Jurkat, Clone E6-1 (cell line): ENCODE measurements at places on chromosomes 7 and 10.
A peak's percentile ranks its signal among the peaks of the same experiment; 100 is the strongest.

- DNase-seq = no peak
These were observed 96.5 kb downstream of the ZMIZ1 start for GRCh38 chr10:79165070-79165778.

DNA sequence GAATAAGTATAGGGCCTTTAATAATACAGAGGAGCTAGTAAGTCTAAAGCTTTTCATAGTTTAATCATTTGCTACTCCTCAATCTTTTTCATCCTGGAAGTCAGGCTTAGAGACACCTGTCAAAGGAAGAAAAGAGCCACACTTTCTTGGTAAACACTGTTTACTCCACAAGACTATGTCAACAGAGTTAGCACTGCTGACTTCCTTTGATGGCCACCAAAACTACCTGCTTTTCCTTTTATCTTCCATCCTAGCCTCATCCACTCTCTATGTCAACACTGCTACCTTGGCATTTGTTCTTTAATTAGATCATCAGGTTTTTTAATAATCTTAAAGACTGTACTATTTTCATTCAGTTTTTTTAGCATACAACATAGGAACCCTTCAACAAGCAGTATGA, 106.2 kb downstream of the ELAPOR2 start:
- no peak for DNase-seq

DNA sequence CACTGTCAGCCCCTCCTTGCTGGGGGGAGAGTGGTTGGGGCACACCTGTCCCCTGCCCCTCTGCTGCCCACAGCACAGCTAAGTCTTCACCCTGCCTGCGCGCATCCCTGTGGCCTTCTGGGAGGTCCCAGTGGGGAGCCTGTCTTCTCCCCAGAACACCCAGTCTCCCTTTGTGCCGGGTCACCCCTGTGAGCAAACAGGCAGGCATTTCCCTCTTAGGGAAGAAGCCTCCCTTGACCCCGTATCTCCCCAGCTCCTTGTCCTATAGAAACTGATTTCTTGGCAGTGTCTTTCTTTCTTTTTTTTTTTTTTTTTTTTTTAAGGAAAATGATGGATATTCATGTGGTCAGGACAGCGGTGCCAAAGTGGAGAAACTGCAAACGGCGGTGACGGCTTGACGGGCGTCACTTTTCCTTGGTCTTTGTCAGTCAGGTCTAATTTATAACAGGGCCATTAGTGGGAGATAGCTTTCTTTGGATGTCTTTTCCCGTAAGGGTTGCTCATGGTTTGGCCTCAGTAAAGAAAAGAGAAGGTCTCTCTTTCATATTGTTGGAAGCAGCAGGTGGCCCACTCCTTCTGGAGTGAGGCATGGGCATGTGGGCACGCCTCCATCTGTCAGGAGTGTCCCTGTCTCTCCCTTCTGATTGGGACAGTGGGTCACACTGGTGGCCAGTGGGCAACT, 115.3 kb downstream of the NKX6-2 start:
- no peak for DNase-seq

DNA sequence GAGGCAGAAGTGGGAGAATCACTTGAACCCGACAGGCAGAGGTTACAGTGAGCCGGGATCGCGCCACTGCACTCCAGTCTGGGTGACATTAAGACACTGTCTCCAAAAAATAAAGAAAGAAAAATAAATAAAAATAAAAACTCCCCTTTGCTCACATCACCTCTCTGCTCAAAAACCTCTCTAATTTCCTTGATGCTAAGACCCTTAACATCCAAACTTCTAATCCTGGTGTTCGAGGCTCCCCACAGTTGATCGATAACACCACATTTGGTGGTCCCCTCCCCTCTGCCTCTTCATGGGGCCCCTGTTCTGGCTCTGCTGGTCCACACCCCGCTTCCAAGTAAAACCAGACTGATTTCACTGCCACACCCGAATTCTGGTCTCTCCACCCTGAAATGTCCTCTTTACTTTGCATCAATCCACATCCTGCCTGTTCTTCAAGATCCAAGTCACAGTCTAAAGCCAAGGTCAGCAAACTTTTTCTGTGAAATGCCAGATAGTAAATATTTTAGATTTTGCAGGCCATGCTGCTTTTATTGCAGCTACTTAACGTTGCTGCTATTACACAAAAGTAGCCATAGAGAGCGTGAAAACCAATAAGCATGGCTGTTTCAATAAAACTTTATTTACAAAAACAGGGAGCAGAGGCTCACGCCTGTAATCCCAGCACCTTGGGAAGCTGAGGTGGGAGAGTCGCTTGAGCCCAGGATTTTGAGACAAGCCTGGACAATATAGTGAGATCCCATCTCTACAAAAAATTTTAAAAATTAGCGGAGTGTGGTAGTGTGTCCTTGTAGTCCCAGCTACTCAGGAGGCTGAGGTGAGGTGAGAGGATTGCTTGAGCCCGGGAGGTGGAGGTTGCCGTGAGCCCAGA, 11.8 kb downstream of the MOSPD3 start:
- DNase-seq = no peak

GRCh38 chr7:39589323-39590111, 23.3 kb downstream of the YAE1 start:
- DNase-seq = peak; percentile 61

DNA sequence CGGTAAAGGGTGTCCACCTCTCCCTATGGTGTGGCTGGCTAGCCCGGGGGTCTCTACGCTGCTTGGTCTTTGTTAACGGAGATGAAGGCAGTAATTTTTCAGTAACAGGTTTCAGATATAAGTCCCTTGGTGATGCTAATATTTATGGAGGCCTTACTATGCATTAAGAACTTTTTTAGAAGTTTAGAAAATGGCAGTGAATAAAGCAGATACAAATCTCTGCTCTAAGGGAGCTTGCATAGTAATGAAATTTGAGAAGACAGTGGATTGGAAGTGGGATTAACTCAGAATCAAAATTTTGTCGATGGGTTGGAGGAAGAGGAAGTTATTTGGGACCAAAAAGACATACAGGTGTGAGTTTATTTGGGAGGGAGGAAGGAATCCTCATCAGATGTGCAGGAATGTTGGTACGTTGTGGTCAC, 445 bp downstream of the SSBP1 start:
- DNase-seq = no peak

- DNase-seq = no peak
These were observed 97.4 kb upstream of the PDCD4 start for GRCh38 chr10:110774069-110775019.

DNA sequence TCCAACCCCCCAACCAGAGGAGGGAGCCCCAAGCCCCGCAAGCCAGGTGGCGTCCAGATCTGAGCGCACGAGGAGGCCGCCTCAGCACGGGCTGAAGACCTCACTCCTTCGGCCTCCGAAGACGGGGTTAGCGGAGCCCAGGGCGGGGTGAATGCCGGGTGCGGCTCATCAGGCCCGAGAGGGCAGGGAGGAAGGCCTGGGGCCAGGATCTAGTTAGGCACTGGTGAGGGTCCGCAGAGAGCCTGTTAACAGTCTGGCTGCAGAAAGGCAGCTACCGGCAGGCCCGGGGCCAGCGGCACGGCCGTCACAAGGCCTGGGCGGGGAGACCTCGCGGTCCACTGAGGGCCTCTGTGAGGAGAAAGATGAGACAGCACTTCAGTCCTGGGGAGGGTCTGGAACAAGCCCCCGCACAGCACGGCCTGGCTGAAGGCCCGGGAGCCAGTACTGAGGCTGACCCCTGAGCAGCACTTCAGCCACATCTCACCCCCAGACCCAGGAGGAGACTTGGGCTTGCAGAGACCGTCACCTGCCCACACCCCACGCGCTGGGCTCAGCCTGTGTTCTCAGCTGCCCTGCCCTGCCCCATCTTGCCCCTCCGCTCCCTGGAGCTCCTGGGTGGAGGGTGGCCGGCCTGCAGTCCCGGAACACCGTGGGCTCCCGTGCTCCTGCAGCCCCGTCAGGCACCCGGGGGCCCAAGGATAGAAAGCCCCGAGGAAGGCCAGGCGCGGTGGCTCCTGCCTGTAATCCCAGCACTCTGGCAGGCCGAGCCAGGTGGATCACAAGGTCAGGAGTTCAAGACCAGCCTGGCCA, 193.2 kb downstream of the ELFN1 start:
- no peak for DNase-seq

GRCh38 chr7:106153891-106154449, 41.9 kb upstream of the SYPL1 start:
- DNase-seq = peak; percentile 63

- no peak for DNase-seq
These were observed 11.5 kb upstream of the MINDY3 start for GRCh38 chr10:15871823-15872222.
